Endothelial cell (in vitro differentiated cells): ENCODE measurements at places on chromosomes 4 and X.

- no peak for DNase-seq
These were observed 9.4 kb downstream of the KLF3 start for GRCh38 chr4:38673130-38673978.

GRCh38 chr4:88110826-88111225, 47.6 kb downstream of the ABCG2 start:
- no peak for DNase-seq

DNA sequence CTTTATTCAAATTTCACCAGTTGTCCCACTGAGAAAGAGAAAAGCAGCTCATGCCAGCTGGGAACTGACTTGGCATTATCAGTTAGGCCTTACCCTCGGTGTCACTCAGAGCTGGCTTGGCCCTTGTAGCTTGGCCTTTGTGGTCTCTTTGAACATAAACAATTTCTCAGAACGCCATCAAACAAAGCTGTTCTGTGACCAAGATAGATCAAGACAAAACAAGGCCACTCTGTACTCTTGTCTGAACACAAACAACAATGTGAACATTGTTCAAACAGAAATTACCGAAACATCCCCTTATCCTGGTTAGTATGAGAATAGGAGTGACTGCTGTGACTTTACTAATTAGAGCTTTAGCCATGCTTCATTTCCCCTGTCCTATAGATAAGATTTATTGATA, 57.2 kb downstream of the DIPK2B start:
- no peak for DNase-seq

- no peak for DNase-seq
These were observed 333.6 kb upstream of the IGFBP7 start for GRCh38 chr4:57443787-57444186.

GRCh38 chr4:15653864-15654592, 1.1 kb downstream of the FBXL5 start:
- no peak for DNase-seq

- no peak for DNase-seq
These were observed 19.0 kb downstream of the GAB1 start for GRCh38 chr4:143355540-143356217.

- no peak for DNase-seq
These were observed 265.7 kb upstream of the FAM241A start for GRCh38 chr4:111879539-111879938.

DNA sequence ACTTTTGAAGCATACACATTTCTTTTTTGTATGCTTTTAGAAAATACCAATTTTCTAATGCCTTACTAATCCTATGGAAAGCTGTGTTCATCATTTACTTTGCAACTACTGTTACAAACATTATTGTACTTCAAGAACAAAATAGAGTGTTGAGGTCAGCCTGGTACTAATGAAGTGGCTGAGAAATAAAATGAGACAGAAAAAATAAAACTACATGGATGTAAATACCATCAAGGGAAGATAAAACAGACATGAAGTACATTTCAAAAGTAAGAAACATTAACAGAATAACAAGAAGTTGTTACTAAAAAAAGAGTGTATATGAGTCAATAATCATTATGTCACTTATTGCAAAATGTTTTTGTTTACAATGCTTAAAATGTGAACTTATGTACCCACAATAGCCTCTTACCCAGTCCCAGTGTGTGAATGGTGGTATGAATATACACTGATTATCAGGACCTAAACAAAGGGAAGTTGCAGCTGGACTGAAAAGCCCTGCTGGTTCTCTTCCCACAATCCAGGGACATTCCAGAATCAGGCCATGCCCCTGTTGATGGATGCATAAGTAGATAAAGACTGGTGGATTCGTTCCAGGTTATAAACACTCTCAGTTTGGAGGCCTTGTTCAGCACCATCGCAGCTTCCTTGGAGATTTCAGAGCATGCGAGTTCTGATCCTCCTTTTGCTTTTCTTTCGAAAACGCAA, 2.4 kb upstream of the CSN3 start:
- DNase-seq: no peak

- no peak for DNase-seq
These were observed 4.5 kb downstream of the DDX60L start for GRCh38 chr4:168475745-168476144.
